BJ (cell line): ENCODE measurements at places on chromosomes 16 and 17.

DNA sequence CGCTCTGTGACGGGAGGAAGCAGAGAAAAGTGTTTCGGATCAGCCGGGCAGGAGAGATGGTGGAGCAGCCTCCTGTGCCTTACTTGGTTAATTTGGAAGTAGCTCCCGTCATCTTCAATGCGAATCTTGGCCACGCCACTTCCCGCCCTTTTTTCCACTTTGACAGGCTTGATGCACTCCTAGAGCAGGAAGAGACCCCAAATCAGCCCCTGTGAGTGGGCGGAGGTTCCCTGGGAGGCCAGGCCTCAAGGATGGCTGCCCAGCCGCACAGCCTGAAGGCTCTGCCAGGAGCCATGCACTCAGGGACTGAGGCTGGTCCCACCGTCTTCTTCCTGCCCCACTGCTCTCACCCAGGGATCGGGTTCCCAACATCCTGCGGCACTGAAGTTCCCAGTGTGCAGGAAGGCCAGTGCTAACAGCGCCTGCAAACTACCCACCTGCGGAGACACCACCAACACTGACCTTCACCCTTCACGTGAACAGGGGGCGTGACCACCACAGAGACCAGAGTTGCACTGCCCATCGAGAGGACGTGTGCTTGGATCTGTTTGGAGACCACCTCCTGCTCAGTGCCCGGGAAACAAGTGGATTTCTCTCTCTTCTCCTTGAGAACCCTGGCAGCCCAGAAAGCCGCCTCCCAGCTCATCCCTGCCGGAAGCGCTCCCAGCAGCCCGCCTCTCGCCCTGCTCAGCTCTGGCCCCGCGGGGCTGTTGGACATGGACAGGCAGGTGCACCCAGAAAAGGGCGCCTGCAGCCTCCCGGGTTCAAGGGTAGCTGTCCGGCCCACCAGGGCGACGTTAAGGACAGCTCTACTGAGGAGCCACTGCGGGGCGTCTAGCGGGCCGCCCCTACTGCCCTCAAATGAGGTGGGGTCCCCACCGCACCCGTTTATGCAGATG, 988 bp downstream of the CIAO3 start:
- DNase-seq, result no peak

DNA sequence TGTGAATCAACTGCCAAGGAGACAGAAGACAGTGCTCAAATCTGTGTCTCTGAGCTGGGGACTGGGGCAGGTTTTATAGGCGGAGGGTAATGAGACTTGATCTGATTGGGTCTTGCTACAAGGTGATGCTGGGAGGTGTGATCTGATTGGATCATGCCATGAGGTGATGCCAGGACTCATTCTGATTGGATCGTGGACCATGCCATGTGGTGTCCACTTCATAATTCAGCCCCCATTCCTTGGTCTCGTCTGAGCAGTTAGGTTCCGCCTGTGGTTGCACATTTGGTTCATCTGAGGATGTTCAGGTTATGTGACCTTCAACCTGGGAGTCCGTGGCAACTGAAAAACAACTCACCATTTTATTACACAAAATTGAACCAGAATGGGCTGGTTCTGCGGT, 41.0 kb downstream of the OTOA start:
- no peak for DNase-seq

DNA sequence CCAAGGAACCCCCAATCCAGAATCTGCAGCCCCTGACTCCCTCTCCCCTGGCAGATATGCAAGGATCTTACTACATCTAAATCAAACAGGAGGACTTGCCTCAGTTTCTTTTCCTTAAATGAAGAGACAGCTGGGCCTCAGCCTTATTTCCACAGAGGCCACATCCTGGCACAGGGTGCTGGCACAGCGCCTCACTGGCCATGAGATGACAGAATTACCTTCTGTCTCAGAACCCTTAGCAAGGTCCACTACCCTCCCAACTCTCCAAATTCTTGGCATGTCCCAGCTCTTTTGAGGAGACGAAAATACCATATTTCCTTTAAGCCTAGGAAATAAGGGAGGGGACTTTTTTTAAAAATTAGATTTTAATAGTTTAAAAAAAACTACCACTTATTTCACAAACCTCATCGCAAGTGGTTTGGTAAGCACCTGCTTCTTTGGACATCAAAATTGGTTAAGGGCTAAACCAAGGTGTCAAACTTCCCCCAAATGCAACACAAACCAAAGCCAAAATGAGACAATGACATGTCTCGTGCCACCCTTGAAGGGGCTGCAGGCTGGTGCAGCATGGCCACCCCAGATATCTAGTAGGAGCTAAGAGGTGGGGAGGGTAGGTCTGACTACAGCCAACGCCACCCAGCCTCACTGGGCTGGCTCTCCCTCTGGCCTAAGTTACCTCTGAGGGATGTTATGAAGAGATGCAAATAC, 25.3 kb downstream of the FAM117A start:
- no peak for DNase-seq

DNA sequence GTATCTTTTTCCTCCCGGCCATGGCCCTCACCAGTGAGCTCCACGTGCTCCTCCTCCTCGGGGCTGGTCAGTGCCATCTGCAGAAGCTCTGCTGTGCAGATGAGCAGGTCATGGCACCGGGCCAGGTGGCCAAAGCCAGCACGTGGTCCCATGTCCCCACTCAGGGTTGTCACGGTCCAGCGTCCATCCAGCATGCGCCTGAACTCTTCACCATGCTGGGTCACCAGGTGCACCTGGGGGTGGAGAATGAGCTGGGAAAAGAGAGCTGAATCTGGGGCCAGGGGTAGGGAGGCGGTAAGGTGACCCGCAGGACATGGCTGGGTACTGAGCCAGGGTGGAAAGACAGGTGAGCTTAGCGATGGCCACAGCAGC, 1.3 kb downstream of the DHX58 start:
- DNase-seq, result no peak

DNA sequence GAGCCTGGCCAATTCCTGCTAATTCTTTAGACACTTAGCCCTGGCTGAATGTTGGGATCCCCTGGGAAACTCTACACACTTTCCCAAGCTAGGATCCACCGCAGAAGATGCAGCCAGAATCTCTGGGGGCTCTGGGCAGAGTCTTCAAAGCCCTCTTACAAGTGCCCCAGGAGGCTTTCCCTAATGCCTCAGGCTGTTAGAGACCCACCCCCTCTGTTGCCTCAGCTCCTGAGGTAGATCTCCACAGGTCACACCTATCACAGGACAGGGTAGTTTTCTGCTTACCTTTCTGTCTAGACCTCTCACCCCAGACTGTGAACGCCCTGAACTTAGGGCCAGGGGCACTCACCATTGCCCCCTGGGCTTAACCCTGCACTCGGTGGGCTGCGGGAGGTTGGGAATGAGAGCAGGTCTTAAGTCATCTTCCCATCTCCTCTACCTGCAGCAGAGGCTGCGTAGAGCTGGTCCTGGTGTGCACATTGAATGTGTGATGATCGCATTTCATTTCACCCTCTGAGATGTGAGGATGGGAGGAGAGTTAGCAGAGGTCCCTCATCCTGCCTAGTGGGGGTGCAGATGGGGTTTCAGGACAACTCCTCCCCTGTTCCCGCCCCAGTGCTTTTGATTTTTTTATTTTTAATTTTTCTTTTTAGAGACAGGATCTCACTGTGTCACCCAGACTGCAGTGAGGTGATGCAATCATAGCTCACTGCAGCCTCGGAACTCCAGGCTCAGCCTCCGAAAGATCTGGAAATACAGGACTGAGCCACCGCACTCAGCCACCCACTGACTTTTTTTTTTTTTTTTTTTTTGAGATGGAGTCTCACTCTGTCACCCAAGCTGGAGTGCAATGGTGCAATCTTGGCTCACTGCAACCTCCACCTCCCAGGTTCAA, 89.0 kb upstream of the LHX1 start:
- DNase-seq, result no peak

DNA sequence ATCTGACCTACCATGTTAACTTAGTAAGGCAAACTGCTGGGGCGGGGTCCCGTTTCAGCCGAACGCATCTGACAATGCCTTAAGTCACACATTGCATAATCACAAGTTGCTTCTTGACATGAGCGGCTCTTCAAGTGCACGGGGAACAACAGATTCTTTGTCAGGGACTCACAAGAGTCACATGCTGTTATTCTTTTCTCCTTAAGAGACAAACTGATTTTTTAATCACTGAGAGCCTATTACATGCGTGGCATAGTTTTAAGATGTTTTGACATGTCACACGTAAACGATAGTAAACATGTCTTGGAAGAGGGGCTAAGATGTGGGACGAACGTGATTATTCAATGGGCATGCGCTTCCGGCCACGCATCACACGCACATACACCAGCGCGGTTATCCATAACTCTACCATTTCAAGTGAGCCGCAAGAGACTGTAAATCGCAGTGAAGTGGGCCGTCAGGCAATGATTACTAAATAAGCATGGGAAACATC, 63.4 kb downstream of the ADCY9 start:
- peak; percentile 64 for DNase-seq

DNA sequence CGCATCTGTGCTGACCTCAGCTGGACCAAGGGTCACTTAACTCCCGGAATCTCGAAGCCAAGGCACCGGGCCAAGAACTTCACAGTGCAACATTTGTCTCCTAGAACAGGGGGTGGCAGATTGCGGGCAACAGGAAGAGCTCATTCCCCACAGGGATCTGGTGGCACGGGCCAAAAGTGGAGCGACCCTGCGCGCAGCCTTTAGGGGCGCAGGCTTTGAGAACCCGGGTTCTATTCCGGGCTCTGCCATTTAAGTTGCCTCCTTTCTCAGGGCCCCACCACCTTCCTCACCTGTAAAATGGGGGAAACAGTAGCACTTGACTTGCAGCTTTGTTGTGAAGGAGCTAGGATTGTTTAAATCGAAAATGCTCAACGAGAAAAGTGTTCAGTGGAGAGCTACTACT, 651 bp downstream of the SHMT1 start:
- DNase-seq, result no peak

GRCh38 chr17:251531-251930, 70.1 kb upstream of the DOC2B start:
- DNase-seq, result no peak

- DNase-seq, result peak; percentile 58
Observed at GRCh38 chr16:27258241-27258734, 10.3 kb downstream of the NSMCE1 start.

GRCh38 chr17:336110-337021, 16.2 kb downstream of the RPH3AL start:
- DNase-seq, result no peak

- no peak for DNase-seq
Observed at GRCh38 chr17:7857713-7858521, at the start of gene CYB5D1. CYB5D1 (plus strand) TSS chr17:7858003; CDS start chr17:7858135, 132 bp downstream.

- no peak for DNase-seq
Observed at GRCh38 chr16:57475711-57476339, 10.5 kb downstream of the DOK4 start.

GRCh38 chr17:3557768-3558583, at the start of gene TRPV3:
TRPV3 (minus strand) TSS chr17:3557812; CDS start chr17:3554850, 2,962 bp downstream.
- no peak for DNase-seq

DNA sequence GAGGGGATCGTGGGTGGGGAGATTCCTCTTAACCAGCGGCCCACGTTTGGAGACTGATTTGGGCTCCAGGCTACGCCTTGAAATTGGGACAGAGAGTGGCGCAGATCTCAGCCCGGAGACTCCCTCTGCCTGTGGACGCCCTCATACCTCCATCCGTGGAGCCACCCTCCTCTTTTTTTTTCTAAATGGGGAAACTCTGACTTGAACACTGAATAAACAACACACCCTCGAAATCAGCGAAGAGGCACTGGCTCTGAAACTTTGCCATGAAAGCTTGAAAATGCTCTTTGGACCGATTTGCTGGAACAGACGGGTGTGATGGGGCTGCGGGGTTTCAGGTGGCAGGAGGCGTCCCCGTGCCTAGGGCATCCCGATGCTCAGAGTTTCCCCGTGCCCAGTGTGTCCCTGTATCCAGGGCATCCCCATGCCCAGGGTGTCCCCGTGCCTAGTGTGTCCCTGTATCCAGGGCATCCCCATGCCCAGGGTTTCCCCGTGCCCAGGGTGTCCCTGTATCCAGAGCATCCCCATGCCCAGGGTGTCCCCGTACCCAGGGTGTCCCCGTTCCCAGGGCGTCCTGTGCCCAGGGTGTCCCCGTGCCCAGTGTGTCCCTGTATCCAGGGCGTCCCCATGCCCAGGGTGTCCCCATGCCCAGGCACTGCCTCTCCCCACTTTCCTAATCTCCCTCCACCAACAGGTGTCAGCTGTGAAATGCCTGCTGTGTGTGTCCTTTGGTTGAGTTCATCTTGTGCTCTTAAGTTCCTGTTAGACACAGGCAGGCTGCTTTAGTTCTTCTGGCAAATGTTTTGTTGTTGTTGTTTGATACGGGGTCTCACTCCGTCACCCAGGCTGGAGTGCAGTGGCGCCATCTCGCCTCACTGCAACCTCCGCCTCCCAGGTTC, 187.0 kb downstream of the SEC14L1 start:
- DNase-seq, result no peak

DNA sequence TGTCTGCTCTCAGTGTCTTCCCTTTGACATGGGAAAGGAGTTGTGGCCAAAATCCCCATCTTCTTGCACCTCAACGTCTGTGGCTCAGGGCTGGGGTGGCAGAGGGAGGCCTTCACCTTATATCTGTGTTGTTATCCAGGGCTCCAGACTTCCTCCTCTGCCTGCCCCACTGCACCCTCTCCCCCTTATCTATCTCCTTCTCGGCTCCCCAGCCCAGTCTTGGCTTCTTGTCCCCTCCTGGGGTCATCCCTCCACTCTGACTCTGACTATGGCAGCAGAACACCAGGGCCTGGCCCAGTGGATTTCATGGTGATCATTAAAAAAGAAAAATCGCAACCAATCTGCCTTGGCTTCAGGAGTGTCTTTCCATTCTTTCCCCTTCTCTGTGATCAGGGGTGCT, 918 bp upstream of the MRM1 start:
- no peak for DNase-seq

- DNase-seq, result peak; percentile 4
Observed at GRCh38 chr16:58814348-58814801, 80.3 kb upstream of the GOT2 start.

DNA sequence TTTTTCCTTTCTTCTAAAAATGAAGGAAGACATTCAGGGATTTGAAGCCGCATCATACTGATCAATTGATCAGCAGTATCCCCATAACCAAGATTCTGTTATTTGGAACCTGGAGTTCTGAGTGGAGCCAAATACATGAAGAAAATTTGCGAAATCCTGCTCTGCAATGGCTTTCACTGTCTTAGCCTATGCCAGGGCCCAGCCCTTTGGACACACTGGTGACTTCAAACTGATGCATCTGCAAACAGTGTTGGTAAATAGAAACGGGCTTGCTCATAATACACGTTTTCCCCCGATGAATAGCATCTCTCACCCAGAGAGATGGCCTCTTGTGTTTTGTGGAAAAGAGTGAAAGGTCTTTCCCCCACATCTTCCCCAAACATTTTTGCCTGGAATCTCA, 87.6 kb upstream of the TOX3 start:
- DNase-seq, result no peak

- no peak for DNase-seq
Observed at GRCh38 chr16:55849536-55849935, 16.6 kb upstream of the CES1 start.
